ENCODE measurements at places on chromosomes 6 and 20.

DNA sequence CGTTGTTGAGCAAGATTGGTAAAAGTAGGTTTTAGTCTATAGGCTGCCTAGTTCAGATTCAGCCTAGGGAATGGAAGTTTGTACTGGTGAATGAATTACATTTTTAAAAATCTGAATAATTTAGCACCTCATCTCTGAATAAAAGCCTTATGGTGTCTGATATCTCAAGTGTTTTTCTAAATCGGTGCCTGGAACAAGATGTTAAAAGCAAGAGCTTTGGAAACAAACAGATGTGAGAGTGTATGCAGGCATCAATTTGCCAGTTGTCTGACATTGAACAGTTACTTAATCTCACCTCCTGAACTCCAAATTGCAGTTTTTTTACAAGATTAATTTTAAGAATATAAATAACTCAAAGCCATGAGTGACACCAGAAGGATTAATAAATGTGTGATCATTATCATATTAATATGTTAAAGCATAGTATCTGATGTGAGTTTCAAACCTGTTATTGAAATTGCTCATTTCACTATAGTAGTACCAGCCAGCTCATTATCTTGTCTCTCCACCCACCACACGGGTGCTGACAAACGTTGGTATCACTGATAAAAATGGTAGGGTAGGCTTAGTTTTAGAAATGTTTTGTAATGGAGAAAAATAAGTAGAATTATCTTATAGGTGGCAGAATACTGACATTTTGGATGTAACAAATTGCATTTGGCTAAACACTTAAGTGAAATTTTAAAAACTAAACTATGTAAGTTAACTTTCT, 157.3 kb downstream of the FAM83B start:
- no peak for DNase-seq

DNA sequence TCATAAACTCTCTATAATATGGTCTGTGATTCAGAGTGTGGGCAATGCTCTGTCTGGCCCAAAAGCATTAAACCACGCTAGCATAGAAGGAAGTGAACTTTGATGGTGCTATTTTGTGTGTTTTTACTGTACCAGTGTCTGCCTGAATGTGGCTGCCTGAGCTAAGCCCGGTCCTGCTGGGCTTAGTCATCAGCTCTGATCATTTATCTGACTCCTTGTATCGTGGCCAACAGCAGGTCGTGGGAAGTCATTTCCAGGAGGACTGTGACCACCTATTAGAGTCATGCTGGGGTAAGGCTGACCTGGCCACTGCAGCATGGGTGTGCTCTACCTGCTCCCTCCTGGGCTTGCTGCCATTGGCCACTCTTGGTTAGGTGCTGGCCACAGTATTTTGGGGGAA, 239.1 kb upstream of the CEP162 start:
- no peak for DNase-seq

DNA sequence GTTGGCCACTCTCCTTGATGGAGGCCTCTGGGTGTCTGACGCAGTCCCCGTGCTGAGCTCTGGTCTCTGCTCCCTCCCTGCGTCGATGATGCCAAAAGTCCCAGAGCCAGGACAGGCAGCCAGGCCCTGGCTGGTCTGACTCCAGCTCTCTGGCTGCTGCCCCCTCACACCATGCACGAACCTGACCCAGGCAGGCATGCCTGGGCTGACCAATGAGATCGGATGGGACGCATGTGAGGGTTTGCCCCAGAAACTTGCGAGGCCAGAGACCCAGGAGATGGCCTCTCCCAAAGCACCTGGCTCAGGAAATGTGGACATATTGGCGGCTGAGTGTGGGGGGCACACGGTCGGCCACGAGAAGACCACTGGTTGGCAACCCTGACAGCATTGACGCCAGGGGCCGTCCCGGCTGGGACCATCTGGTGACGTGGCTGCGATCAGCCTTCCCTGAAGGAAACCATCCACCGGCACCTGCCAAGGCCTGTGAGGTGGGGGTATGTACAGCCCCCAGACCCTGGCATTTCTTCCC, 51.2 kb upstream of the FRMD1 start:
- no peak for DNase-seq

DNA sequence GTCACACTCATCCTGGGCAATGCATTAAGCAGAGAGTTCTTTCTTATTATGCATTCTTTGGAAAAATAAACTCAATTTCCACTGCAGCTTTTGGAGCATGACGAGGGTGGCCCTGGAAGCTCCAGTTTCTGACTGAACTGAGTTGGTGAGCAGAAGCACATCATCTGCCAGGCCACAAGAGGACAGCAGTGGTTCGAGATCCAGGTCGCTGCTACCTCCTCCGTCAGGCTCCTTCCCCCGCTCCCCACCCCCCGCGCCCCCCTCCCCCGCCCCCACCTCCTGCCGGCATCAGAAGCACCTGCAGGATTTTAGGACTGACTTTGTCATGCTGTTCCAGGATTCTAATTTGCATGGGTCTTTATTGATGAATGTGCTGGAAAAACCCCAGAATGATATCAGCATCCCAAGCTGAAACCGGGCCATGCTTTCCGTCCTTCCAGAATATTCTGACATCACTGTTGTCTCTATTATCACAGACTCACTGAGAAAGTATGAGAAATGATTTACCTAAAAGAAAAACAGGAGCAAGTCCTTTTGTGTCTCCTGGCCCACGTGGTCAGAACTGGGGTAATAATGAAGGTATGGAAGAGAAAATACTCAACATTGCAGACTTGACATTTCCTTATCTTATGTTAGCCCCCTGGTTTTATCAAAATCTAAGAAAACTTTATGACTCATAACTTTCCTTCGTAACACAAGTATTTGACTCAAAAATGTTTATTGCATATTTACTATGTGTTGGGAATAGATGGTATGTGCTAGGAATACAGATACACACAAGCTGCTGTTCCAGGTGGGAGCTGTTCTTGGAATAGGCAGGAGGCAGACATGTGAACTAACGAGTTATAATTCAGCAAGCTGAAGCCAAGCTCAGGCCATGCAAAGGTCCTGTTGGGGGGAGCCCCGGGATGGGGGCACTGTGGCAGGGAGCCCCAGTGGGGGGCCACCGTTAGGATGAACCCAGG, 220.2 kb upstream of the EXOC2 start:
- DNase-seq = no peak

DNA sequence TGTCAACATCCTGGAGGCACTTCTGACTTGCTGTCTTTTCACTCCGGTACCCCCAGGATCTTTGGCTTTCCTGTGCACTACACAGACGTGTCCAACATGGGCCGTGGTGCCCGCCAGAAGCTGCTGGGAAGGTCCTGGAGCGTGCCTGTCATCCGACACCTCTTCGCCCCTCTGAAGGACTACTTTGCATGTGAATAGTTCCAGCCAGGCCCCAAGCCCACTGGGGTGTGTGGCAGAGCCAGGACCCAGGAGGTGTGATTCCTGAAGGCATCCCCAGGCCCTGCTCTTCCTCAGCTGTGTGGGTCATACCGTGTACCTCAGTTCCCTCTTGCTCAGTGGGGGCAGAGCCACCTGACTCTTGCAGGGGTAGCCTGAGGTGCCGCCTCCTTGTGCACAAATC, 12.0 kb upstream of the MAPRE1 start:
- no peak for DNase-seq

- no peak for DNase-seq
These were observed 238.2 kb upstream of the PRND start for GRCh38 chr20:4483486-4483885.

DNA sequence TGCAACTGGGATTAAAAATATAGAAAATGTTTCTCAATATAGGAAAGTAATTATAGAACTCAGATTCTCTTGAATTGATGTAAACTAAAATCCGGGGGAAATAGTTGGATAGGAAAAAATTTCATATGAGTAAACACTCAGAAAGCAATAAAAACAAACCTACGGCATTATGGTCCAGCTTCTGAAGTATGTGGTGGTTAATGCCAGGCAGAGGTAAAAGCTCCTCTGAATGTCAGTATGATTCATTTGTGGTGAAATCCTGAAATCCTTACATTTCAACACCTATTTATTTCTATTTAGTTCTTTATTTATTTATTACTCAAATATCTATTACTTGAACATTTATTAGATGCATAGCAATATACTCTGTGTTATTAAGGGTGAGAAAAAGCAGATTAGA, 145.1 kb downstream of the RIMS1 start:
- no peak for DNase-seq

- no peak for DNase-seq
These were observed 47.7 kb downstream of the NOL7 start for GRCh38 chr6:13662651-13663334.

DNA sequence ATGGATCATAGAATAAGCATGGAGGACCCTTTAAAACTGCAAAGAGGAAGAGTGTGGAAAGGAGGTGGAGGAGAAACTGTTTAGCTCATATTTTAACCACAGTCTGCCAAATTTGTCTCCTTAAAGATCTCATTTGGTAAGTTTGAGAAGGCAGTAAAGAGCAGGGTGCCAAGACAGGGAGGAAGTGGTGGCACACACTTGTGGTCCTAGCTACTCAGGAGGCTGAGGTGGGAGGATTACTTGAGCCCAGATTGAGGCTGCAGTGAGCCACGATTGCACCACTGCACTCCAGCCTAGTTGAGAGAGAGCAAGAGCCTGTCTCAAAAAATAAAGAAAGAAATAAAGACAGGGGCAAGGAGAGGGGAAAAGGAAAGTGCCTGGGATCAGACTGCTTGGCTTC, 16.8 kb upstream of the DCBLD1 start:
- no peak for DNase-seq

GRCh38 chr6:110687326-110687725, 127.9 kb downstream of the CDK19 start:
- no peak for DNase-seq

DNA sequence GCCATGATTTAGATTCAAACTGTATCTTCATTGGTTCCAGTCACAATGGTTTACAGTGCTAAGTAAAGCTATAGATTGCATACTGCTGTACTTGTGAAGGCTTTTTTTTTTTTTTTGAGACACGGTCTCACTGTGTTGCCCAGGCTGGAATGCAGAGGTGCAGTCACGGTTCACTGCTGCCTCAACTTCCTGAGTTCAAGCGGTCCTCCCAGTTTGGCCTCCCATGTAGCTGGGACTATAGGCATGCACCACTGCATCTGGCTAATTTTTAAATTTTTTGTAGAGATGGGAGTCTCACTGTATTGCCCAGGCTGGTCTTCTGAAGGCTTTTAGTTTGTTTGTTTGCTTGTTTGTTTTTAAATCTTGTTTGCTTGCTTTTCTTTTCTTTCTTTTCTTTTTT, 24.9 kb downstream of the ITCH start:
- no peak for DNase-seq

GRCh38 chr6:104402572-104402971, 457.1 kb downstream of the HACE1 start:
- no peak for DNase-seq

DNA sequence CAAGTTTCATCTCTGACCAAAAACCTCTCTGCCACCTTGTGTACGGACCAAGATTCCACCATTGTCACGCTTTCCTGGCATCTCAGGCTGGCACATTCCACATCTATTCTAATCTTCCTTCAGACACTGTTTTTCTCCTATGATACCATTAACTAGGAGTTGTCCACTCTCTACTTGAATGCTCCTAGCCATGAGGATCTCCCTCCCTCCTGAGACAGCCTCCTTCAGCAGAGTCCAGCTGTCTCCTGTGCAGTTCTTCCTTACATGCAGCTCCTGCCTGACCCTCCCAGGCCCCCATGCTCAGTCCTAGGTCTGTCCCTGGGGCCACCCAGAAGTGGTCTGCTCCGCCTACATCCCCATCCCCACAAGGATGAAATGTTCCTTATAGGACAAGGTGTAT, 90.9 kb downstream of the CHMP4B start:
- no peak for DNase-seq

DNA sequence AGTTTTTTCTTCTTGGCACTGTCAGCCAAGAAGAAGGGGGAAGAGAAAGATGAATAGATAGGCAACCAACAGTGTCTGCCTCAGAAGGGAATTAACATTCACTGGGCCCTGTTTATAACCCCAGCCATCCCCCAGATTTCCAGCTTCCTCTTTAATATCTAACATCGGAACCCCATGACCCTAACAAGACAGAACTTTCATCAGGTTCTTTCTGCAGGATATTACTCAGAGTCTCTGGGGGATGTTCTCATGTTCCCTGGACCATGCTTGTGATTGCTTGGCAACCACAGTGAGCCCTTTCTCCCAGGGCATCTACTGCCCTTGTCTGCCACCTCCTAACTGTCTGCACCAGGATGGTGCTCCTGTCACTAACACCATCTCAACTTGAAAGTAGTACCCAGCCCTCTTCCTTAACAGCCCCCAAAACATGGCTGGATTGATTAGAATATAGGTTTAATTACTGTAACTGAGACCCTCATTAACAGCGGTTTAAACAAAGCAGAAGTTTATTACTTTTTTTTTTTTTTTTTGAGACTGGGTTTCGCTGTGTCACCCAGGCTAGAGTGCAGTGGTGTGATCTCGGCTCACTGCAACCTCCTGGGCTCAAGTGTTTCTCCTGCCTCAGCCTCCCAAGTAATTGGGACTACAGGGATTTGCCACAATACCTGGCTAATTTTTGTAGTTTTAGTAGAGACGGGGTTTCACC, 12.0 kb upstream of the PTPN1 start:
- DNase-seq = no peak

DNA sequence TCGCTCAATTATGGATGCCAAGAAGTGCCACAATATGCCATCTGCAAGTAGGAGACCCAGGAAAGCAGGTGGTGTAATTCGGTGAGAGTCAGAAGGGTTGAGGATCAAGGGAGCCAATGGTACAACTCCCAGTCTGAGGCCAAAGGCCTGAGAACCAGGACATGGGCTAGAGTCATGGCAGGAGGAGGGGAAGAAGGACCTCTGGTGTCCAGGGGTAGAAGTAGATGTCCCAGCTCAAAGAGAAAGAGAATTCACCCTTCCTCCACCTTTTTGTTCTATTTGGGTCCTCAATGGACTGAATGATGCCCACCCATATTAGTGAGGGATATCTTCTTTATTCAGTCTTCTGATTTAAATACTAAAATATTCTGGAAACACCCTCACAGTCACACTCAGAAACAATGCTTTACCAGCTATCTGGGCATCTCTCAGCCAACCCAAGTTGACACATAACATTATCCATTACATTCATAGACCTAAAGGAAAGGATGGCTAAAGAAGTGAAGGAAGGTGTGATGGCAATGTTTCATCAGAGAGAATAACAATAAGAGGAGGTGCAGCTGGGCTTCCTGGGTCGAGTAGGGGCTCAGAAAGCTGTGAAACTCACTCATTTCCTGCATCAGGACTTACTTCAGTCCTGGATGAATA, 21.2 kb upstream of the HLA-DQA1 start:
- DNase-seq = no peak

DNA sequence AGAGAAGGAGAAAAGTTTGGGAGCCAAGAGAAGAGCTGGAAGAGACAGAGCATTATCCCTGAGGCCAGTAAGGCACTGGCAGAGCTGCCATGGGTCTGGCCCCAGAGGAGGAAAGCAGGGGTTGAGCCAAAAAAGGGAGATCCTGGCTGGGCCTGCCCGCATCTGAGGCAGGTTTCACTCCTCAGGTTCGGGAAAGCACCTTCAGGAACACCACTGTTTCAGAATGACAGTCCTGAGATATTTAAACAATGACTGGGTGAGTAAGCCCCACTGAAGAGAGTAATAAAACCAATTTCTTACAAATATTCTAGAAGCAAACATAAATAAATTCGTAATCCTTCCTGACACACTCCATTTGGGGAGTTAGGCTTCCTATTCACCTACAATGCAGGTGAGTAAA, 152.2 kb downstream of the BACH2 start:
- no peak for DNase-seq
